T-helper 17 cell (primary cell): ENCODE measurements at places on chromosomes 7 and 10. TPM values are rescaled to one million over a fixed set of nuclear protein-coding genes. Genes with fewer than 3 reads are reported as not detected.

DNA sequence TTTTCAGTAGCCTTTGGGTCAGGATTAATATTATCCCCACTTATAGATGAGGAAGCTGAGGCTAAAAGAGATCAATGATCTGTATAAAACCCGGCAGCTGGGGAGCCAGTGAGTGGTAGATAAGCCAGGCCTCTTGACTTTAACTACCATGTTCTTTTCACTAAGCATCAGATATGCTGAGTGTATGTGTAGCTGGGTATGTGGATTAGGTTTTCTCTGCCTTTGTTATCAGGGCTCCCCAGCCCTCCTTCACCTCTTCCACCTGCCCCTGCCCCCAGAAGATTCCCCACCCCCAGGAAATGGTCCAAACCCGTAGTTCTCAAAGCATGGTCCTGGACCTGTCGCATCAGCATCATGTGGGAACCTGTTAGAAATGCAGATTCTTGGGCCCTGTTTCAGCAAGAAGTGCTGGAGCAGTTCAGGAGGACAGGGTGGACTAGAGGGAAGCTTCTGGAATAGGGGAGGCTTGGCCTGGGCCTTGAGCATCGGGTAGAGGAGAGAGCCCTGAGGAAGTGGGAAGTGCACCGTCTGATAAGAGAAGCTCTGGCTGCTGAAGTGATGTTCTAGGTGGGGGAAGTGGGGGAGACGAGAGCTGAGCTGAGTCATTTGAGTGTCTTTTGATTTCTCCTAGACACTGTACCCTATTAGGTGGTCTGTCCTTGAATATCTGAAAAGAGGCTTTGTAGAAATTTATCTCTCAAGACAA is 101.3 kb downstream of the HIF1AN start:
- H3K27me3 ChIP-seq = peaks cover 84% of the 10 kb centered on the region
- DNase-seq = no peak
- H3K4me3 ChIP-seq = no peak overlapping the region
- H3K4me1 ChIP-seq = peaks cover 3% of the 10 kb centered on the region

GRCh38 chr10:33635967-33636515 is 301.6 kb upstream of the NRP1 start:
- no peak overlapping the region for H3K27ac ChIP-seq
- H3K4me1 ChIP-seq = no peaks in the 10 kb centered on the region
- H3K4me3 ChIP-seq = no peak overlapping the region

DNA sequence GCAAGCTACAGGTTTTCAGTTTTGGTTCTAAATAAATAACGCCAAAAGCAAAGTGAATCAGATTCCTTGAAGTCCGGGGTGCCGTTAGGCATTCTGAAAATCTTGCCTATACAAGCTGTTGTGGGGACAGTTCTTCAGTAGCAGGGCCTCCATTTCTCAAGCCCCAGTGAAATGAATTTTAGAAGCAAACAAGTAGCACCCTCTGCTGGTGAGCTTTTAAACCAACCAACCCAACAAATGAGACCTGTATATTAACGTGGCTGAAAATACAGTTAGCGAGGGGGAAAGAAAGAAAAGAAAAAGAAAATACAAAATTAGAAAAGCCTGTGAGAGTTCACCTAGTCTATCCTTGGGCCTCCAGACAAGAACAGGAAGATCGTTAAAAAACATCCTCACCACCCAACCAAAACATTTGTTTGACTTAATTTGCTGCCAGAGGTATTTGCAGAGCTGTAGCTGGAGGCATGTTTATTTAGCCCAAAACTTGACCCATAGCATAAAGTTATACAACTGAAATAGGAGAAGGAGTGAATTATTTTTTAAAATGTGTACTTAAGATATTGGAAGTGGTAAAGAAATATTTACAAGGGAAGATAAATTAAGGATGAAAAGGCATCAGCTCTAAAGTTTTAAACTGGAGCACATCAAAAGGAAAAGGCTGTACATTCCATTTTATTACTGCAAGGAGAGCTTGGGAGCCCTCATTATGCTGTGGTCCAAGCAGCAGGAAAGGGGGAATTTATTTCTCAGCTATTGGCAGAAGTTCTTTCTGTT is 98.9 kb downstream of the DYNC1I1 start:
- no peak for DNase-seq
- H3K36me3 ChIP-seq = no peaks in the 10 kb centered on the region
- H3K27me3 ChIP-seq = peaks cover 40% of the 10 kb centered on the region
- H3K4me3 ChIP-seq = no peak overlapping the region
- H3K4me1 ChIP-seq = no peaks in the 10 kb centered on the region
- no peak overlapping the region for H3K27ac ChIP-seq

GRCh38 chr10:24991298-24991697 is 24.7 kb downstream of the ENKUR start:
- no peaks in the 10 kb centered on the region for H3K4me1 ChIP-seq
- no peak for DNase-seq
- peaks cover 28% of the 10 kb centered on the region for H3K27me3 ChIP-seq
- no peak overlapping the region for H3K27ac ChIP-seq

DNA sequence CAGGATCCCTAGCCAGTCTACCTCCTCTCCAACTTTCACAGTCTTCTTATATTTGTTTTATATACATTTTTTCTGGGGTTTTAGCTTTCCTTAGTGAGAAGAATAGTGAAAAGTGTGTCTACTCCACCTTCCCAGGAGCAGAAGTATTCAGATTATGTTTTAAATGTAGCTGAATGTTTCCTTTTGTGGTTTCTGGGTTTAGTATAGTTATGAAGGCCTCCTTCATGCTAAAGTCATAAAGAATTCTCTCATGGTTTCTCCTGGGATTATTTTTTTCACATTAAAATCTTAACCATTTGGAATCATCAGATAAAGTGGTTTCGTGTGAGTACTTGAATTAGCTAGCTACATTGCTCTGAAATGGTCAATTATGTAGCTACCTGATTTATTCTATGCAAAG is 50.9 kb downstream of the ANKMY2 start:
- H3K27ac ChIP-seq = no peak overlapping the region
- no peak overlapping the region for H3K4me3 ChIP-seq
- H3K27me3 ChIP-seq = no peaks in the 10 kb centered on the region
- H3K36me3 ChIP-seq = no peaks in the 10 kb centered on the region
- no peak for DNase-seq

GRCh38 chr10:6247041-6247712 is 44.4 kb downstream of the PFKFB3 start:
- no peak for DNase-seq
- no peak overlapping the region for H3K27ac ChIP-seq
- H3K4me1 ChIP-seq = peaks cover 4% of the 10 kb centered on the region
- H3K4me3 ChIP-seq = no peak overlapping the region

- no peak for DNase-seq
- H3K27ac ChIP-seq = no peak overlapping the region
- no peaks in the 10 kb centered on the region for H3K27me3 ChIP-seq
- no peaks in the 10 kb centered on the region for H3K4me1 ChIP-seq
- no peaks in the 10 kb centered on the region for H3K36me3 ChIP-seq
These were observed 101.9 kb downstream of the LRRN3 start for GRCh38 chr7:111192614-111193413.

DNA sequence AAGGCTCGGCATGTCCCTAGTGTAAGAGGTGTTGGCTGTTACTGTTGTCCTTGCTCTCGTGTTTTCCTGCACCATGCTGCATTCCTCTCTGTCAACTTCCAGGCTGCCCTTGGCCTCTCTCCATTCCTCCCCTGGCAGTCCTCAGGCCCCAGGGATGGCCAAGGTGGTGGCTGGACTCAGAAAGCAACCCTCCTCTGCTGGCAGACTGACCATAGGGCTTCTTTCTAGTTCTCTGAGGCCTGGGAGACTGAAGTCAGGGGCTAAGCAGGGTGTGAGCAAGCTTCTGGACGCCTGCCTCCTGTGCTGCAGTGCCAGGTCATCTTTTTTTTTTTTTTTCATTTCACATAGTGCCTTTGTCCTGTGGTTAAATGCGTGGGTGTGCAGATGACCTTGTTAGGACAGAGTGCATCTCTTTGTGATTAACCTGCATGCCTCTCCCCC is 72.0 kb downstream of the GOLGA7B start:
- no peak overlapping the region for H3K27ac ChIP-seq
- H3K4me3 ChIP-seq = no peak overlapping the region
- no peak for DNase-seq
- H3K27me3 ChIP-seq = peaks cover 40% of the 10 kb centered on the region
- H3K36me3 ChIP-seq = peaks cover 9% of the 10 kb centered on the region
- peaks cover 14% of the 10 kb centered on the region for H3K4me1 ChIP-seq

NEUROG3 gene
- total RNA-seq = not detected

PLPP4 gene
- not detected for total RNA-seq

ADAMTS14 gene
- total RNA-seq = not detected
